Activated T-helper 17 cell treated with anti-CD3 and anti-CD28 coated beads, Interleukin-2, amount 50 U/mL, for 72 hours (primary cell): ENCODE measurements at places on chromosomes 1 and 21.

- no peak for ATAC-seq
These were observed 90.1 kb downstream of the TLR5 start for GRCh38 chr1:223052931-223053330.

DNA sequence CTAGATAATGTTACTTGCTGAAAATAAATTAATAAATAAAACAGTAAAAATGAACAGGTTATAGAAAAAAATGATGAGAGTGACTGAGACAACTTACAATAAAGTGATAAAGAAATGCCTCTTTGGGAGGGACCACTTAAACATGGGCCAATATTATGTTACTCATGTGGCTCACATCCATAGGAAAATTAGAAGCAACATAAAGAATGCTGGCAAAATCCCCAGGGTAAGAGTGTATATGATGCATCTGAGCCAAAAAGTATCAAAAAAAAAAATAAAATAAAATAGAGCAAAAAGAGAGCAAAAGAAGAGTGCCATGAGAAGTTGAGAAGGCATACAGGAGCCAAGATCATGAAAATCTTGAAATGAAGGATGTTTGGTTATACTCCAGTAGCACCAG, 818.0 kb downstream of the LTN1 start:
- ATAC-seq: no peak

GRCh38 chr1:154847891-154848290, 22.2 kb downstream of the KCNN3 start:
- no peak for ATAC-seq

DNA sequence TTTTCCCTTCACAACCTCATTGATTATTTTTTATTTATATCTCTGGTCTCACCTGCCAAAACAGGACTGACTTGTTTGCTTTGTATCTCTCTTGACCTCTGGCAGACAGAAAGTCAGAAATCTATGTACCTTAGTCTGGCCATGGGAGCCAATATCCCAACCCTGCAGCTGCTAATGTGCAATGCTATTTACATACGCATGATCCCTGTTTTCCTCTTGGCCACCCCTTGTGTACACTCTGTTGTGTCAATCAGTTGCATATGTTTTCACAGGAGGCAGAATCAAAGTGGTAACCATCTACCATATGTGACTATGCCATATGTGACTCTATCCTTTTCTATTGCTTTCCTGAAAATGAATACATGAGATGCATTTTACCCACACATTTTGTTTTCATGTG, 688.8 kb downstream of the PLA2G4A start:
- no peak for ATAC-seq

DNA sequence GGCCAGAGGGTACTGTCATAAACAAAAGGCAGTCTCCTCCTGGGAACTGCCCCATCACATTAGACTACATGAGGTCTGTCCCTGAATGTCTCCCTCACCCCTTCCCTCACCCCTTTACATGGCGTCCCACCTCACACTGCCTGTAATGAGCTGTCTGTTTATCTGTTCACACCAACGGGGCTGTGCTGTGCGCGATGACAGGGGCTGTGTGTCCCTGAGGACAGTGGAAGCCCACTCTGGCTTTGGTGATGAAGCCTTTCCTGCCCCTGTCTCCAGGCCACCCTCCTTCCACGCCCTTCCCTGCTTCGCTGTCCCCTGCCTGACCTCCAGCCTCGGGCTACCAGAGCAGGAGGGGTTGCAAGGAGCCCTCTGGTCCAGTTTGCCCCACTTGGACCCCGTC, 22.7 kb downstream of the RHBG start:
- no peak for ATAC-seq

DNA sequence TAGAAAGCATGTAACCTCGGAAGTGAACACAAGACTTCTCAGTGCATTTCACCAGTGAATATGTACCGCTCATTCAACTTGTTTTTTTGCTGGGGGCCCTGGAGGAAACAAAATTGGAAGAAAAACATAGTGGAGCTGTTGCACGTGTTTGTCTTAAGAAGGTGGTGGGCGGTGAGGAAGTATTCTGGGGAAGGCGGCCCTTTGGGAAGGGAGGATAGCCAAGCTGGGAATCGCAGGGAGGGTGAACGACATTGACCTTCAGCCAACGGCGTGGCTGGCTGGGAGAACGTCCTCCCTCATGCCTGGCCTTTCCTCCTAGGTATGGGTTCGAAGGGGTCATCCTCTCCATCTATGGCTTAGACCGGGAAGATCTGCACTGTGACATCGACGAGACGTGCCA, 19.4 kb downstream of the TFF3 start:
- ATAC-seq: no peak
